AG20443 (cell line): ENCODE measurements at places on chromosomes 6 and 20.

GRCh38 chr6:5840734-5841390 lies 165.9 kb downstream of the NRN1 start:
- DNase-seq: no peak

DNA sequence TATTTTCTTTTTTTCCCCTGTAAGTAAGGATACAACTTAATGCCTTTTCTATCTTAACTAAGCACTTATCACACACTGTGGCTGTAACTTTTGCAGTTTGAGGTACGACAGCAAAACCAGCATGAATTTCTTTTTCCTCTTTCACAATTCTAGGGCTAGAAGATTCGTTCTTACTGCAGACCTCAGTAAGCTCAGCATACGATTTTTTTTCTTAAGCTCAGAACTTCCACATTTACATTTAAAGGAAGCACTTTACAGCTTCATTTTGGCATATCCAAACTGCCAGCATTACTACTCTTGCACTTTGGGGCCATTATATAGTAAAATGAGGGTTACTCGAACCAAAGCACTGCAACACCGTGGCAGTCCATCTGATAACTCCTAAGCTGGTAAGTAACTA lies 889 bp upstream of the CHMP4B start:
- DNase-seq: no peak

DNA sequence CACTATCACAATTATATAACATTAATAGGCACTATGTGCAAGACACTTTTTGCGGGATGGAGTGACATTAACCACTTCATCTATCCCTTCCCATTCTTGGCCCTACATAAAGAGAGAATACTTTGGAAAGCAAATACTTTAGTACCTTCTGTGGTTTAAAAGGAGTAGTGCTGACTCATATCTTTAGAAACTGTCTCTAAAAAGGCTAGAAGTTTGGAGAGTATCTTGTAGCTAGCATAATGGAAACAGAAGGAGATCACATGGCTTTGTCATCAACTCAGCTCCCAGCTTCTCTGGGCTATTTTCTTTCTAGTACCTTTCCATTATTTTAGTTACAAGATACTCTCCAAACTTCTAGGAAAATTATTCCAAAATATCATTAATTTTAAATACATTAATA lies 157.5 kb downstream of the ADGRG6 start:
- DNase-seq: peak; percentile 18

- DNase-seq: no peak
Measured at GRCh38 chr20:41733151-41733550, 115.0 kb upstream of the CHD6 start.

GRCh38 chr6:87897663-87898062 lies 150.0 kb upstream of the SPACA1 start:
- DNase-seq: peak; percentile 18
